ENCODE measurements at places on chromosomes 5 and 9.

DNA sequence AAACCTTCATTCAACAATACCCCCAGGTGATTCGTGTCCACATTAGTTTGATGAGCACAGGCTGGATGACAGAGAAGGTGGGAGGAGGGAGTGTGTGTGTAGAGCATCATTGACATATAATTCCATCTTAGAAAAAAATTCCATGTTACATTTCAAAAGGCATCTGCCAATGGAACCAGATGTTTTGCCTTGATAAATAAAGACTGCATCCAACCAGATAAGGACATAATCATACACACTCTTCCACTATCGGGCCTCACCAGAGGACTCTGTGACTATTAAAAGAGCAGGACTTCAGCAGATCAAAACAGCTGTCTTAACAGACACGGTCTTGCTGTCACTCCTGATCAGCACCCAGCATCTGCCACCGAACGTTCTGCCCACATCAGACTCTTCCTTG, 96.4 kb upstream of the SPIN1 start:
- DNase-seq = no peak

GRCh38 chr9:126556560-126557250, 57.0 kb upstream of the LMX1B start:
- no peak for DNase-seq

- no peak for DNase-seq
Observed at GRCh38 chr5:124605541-124605940, 140.9 kb downstream of the ZNF608 start.

- no peak for DNase-seq
Observed at GRCh38 chr9:81032030-81032572, 657.2 kb downstream of the TLE1 start.

DNA sequence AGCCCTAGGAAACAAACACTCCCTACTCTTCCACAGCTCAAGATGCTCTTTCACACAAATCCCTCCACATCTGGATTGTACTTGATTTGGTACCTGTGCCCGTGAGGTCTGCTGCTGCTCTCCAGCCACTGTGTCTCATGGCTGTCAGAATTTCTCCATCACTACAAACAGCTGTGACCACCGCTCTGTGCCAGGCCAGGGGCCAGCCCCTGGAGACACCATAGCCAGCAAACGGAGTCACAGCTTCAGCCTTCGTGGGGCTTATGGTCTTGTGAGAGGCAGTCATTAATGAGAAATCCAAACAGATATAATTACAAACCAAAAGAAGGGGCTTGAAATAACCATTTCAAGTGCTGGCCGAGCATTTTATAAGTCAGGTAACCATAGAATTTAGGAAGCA, 43.6 kb downstream of the ADAM19 start:
- no peak for DNase-seq
